MM.1S (cell line): ENCODE measurements at places on chromosomes 1 and 21.

GRCh38 chr1:909861-910310 is 13.8 kb upstream of the SAMD11 start:
- no peak for DNase-seq

GRCh38 chr21:41961753-41962152 is 7.9 kb upstream of the C2CD2 start:
- no peak for DNase-seq

DNA sequence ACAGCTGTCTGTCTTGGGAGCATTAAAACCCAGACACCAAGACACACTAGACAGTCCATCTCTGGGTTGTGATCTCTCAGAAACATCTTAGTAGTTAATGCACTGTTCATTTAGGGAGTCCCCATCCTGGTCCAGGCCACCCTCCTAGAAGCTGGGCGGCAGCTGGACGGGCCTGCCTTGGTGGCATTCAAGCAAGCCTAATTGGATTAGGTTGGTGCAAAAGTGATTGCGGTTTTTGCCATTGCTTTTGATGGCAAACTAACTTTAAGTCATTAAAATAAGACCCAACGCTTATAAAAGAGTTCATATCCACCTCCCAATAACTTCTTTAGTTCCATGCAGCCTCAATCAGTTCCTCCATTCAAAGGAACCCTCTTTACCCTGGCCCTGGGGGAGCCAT is 21.7 kb downstream of the ATP5PO start:
- no peak for DNase-seq

GRCh38 chr1:29121936-29122681 is 1.6 kb downstream of the TMEM200B start:
- DNase-seq, result no peak

GRCh38 chr1:165842671-165843129 is 15.3 kb downstream of the UCK2 start:
- peak; percentile 94 for DNase-seq

- peak; percentile 48 for DNase-seq
Measured at GRCh38 chr1:26164036-26164860, 4.5 kb downstream of the C1orf232 start.

GRCh38 chr1:25895365-25895990 is 10.7 kb downstream of the STMN1 start:
- DNase-seq, result peak; percentile 87

DNA sequence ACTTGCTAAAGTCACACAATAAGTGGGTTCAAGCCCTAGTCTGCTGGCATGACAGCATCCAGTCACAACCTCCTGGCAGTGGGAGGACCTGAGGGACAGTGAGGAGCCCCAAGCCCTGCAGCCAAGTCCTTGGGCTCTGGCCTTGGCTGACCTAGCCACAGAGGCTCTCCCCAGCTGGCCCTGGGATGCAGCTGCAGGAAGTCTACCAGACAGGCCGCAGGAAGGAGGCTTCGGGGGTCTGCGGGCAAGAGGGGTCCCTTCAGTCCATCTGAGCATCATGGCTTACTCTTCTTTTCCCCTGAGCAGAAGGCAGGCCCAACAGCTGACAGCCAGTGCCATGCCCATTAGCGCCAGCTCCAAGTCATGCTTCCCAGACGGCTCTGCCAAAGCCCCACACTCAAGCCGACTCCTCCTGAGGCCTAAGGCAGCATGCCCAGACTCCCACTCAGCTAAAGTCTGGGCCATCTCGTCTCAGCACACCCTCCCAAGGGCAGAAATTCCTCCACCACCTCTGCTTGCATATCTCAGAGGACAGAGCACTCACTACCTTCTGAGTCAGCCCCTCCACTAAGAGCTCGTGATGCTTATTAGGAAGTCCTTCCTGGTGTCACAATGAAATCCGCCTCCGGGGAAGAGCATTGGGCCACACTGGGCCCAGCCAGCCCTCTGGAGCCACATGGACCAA is 20.1 kb downstream of the SLC1A7 start:
- DNase-seq, result no peak

- DNase-seq, result no peak
Measured at GRCh38 chr21:45637883-45638282, 5.6 kb upstream of the PCBP3 start.

DNA sequence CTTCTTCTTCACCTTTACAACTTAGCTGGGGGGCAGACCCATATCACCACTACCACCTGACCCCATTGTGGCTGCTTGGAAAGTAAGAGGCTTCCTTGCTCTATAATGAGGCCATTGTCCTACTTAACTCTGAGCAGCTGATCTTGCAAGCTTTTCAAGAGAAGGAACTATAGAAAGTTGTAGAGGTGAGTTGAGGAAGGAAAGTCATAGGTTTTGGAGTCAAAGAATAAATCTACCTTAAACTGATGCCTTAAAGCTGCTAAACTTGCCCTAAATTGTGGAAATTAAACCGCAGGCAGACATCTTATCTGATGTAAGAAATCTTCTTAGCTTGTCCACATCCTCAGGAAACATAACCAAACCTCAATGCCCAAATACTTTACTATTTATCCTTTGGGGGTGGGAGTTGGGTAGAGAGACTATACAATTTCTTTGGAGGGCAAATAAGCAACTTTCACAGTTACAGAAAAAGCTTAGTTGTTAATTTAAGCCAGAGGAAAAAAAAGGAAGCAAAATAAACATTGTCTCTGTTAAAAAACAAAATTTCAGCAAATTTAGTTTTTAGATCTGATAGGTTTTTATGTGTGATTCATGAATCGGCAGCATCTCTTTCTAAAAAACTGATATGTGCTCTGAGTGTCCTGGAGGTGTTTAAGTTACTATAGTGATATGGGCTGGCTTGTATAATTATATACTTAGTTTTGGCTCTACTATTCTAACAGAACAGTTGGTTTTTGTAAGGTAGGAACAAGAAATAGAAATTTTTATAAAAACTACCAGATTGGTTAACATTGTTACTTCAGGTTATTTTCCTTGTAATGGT is 4.7 kb downstream of the IL23R start:
- no peak for DNase-seq

DNA sequence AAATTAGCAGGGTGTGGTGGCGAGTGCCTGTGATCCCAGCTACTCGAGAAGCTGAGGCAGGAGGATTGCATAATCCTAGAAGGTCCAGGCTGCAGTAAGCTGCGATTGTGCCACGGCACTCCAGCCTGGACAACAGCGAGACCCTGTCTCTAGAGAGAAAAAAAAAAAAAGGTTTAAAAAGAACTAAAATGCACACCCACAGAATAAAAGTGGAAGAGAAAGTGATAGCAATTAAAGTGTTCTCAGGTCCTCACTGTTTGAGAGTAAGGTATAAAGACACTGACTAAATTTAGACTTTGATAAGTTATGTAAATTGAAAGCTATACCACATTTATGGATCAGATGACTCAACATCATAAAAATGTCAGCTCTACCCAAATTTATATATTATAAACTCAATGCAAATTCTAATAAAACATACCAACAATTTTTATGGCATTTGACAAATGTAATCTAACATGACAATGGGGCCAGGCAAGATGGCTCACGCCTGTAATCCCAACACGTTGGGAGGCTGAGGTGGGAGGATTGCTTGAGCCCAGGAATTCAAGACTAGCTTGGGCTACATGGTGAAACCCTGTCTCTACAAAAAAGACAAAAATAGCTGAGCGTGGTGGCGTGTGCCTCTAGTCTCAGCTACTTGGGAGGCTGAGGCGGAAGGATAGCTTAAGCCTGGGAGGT is 11.8 kb downstream of the ZBTB17 start:
- no peak for DNase-seq

DNA sequence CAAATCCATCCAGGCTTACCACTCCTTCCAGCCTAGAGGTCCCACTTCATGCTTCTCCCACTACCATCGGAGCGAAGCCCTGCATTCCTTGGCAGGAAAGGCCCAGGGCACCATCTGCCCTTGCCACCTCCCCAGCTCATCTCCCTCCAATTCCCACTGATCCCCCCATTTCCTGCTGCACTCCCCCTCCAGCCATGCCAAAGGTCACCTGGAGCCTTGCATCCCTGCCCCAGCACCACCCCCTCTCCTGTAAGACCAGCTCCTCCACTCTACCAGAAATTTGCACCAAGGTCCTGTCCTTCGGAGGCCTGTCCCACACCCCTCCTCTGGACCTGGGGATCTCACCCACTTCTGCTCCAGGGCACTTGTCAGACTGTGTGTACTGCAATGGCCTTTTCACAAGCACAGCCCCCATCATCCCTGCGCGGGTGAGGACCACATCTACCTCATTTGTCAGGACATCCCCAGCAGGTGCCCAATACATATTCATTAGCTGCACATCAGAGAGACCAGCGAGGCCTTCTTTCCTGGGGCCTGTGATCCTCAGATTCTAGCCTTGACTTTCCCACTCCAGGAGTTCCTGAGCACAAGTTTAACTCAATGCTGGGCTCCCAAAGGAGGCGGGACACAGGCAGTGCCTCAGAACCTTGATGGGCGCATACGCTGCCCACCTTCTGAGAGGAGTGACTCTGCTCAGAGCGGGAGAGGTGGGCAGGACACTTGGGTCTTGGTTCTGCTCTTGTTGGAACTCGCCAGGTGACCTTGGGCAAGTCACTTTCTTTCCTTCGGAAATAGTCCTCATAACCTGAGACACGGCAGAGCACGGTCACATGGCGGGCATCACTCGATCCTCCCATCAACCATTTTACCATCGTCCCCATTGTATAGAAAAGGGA is 49.9 kb upstream of the EDN2 start:
- DNase-seq, result no peak

DNA sequence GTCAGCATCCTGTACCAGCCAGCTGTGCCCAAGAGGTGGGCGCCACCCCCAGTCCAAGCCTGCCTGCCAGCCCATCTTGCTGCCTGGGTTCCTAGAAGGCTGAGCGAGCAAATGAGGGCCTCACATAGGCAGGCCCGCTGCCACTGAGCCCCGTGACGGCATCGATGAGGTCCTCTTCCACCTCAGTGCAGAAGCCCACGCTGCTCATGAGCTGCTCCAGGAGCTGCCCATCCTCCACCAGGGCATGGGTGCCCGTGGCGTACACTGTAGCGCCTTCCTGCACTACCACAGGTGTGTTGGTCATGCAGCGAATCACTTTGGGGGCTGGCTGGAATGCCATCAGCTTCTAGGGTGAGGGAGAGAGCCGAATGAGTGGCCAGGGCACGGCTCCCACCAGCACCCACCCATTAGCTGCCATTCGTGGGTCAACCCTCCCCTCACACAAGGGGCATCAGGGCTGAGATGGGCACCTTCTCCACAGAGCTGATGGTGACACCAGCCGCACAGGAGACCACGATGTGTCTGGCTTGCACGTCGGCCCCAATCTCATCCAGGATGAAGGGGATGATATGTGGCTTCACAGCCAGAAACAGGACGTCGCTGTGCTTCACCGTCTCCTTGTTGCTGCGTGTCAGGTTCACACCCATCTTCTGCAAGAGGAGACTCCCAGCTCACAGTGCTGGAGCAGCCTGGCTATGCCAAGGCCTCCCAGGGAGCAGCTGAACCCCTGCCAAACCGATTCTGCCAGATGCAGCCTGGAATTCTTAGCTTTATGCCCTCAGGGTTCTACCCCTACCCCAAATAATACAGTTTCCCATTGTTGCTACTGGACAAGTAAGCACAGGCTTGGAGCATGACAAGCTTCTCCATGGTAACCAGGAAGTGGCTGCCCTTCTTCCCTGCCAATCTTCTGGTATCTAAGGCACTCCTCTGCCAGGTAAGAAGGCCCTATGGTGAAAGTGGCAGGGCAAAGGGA is 2.0 kb downstream of the PYCR2 start:
- DNase-seq, result no peak

DNA sequence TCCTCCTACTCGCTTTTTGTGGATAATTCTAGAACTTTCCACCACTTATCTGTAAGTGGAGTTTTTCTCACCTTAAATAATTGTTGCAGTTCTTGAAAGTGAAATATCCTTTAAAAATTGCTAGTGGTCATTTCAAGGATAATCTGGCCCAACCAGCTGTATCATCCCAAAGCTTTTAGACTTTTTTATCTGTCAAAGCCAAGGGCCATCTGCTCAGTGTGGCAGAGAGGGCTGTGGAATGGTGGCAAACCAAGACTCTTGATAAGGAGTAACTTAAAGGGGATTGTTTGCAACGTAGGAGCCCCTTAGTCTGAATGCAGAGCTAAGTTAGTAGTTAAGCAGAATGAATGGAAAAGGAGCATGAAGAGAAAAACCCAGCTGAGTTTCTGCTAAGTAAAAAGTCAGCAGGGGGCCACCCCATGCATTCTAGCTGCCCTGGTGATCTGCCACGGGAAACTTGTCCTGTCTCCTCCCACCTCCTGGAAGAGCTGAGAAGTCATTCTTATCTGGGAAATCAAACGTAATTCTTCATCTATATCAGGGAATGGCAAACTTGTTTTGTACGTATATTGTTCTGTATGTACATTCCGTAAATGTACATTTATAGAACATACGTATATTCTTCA is 169.3 kb downstream of the PRDM2 start:
- no peak for DNase-seq

DNA sequence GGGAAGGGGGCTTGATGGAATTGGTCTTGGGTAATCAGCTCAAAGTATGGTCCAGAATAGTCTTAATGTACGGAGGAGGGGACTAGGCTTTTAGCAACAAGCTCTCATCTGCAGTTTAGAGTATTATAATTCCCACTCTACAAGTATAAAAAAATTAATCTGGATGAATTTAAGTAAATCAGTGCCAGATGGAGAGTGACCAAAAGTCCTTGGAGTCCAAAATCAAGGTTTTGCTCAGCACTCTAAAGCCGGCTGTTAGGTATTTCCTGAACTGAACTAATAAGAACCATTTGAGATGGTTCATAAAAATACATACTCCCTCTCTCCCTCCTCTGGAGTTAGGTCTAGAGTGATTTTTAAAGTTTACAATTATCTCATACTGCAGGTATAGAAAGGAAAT is 23.7 kb downstream of the GLUL start:
- no peak for DNase-seq

DNA sequence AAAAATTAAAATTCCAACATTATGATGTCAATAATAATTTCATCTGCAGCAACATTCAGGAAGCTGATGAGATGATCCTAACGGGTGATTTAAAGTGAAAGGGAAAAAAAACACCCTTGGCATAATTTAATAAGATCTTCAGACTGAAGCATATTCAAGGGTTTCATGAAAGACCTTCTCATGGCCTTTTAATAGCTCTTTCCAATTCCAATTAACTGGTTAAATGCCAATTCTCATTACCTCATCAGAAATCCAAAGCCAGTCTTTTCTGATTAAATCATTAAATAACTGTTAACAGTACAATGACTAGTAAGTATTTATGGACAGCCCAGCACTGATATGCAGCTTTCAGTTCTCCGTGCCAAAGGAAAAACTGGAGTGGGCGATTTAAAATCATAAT is 407.5 kb downstream of the SMYD3 start:
- DNase-seq, result no peak

DNA sequence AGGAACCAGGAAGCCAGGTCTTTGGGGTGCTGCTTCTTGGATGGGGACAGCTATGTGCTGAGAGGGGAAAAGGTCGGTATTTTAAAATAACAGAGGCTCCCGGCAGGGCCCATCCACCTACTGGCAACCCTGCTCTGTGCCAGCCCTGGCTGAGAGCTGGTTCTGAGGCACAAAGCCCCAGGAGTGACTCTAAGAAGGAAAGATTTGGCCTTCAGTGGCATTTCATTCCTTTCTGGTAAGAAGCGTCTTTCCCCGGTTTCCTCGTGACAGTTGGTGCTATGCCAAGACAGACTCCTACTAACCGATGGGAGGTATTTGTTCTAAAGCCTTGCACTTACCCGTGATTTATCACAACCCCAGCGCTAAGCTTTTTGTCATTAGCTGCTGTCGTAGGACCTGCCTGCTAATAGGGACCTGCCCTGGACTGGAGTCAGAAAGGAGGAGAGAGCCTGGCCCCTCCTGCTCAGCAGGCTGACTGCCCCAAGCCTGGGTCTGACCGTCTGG is 123.1 kb upstream of the ADAR start:
- no peak for DNase-seq

GRCh38 chr1:23558140-23558871 is 995 bp downstream of the ID3 start:
- peak; percentile 37 for DNase-seq

GRCh38 chr1:213724640-213725536 is 262.9 kb upstream of the PROX1 start:
- DNase-seq, result no peak
